ENCODE measurements at places on chromosomes 3 and 15.

GRCh38 chr15:52787123-52787503 lies 3.0 kb downstream of the ONECUT1 start:
- DNase-seq = no peak

DNA sequence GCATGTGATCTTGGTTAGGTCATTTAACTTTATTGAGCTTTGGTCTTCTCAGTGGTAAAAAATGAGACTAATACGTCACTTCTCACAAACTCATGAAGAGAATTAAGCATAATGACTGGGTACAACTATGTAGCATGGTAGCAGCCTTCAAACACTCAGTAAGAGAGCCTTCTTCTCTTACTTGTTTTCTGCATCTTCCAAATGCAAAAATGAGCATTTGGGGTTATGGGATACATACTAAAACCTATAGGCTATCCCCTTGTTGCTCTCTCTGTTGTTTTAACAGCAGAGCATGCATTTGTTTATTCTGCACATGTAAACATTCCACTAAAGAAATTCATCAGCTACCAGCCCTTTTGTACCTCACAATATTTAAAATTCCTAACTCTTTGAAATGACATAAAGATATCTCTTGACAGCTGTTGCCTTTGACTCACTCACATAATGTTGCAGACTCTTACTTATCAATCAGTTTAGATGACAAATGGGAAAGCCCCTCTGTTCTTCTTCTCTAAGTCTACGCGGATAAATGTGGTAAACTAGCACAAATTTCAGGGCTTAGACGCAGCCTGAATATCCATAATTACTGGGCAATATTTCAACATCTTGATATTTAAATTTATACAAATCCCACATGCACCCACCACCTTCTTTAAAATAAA lies 327.3 kb upstream of the SATB1 start:
- DNase-seq = no peak

DNA sequence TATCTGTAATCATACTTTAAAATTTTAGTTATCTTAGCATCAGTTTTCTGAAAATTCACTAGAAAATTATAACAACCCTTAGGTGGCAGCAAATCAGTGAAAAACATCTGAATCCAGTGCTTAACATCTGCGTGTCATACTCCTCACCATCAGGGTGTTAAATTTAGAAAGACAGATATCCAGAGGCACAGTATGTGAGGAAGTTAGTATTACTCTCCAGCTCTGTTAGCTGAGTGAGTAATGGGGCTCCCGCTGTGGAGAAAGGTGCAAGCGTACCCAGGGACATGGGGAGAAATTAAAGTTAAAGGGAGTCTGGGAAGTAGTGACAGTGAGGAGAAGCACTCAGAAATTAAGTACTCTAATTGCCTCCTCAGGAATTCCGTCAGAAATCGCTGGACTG lies 50.9 kb downstream of the CEP63 start:
- no peak for DNase-seq

DNA sequence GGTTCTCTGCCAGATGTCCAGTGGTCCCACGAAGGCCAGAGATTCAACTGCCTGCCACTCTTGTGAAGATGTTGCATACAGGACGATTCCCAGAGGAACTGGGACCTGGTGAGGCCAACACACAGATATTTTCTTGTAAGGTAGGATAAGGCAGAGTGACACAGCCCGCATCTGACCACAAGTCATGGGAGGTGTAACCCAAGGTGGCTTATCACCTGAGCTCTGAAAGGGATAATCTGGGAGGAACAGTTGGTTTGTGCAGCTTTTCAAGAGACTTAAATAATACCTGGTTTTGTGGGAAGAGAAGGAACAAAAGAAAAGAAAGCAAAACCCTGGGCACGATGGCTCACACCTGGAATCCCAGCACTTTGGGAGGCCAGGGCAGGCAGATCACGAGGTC lies 39.8 kb upstream of the NR2F2 start:
- DNase-seq = no peak

DNA sequence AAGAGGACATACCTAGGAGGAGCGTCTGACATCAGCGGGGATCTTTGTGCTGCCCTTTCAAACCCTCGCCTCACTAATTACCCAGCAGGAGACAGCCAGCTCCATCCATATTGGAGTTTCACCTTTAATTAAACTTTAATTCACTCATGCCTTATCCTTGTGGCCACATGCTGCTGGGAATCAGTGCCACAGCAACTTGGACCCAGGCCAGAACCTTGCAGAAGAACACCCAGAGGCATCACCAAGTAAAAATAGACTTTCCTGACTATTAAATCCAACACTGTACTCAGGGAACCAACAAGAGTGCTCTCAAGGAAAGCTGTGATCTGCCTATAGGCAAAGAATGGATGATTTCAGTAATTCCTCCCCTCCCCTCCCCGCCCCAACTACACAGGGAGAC lies 23.9 kb downstream of the EIF1B start:
- no peak for DNase-seq

DNA sequence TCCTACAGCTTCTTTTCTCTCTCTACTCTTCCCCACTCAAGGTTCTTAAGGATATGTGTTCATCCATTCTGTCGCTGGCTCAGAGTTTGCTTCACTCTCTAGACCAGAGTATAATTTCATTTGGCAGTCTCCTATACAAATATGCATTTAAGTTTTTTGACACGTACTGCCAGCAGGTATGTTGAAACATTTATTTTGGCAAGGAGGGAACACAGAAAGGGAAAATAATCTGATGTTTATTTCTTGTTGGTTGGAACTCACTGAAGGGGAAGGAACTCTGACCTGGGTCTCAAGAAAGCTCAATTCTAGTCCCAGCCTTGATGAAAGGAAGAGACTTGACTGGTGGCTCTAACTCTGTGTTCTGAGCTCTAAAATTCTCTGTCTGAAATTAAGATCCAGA lies 21.6 kb downstream of the FANCD2 start:
- DNase-seq = no peak
